ENCODE measurements at places on chromosomes 3 and 15.

GRCh38 chr3:182104881-182105280, 393.2 kb downstream of the SOX2 start:
- DNase-seq = no peak

- DNase-seq = no peak
Measured at GRCh38 chr3:147836330-147836729, 427.2 kb downstream of the ZIC1 start.

DNA sequence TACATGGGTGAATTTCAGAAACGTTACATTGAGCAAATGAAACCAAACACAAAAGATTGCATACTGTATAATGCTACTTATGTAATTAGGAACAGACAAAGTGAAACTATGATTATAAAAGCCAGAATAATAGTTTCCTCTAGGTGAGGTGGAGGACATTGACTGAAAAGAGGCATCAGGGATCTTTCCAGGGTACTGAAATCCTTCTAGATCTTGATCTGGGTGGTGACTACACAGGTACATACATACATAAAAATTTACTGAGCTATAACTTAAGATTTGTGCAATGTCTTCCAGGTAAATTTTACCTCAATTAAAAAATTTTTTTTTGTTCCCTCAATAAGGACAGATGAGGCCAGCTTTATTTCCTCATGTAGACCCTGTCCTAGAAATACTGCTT, 665.6 kb upstream of the UBE2E2 start:
- DNase-seq = no peak

DNA sequence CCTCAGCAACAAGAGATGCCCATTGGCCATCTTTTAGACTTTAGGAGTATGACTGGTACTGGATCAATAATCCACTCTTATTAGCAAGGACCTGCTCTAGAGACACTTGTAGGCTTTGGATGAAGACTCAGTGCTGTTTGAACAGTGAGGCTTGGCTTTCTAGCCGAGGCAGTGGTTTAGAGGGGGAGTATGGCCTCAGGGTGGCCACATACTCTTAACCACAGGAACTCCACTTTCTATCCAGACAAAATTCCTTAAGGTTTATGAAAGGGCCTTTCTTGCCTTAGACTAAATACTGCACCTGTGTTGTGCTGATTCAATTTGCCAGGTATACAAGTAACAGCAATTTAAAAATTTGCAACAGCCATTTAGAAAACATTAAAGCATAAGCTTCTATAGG, 1046.3 kb downstream of the DIPK2A start:
- no peak for DNase-seq

DNA sequence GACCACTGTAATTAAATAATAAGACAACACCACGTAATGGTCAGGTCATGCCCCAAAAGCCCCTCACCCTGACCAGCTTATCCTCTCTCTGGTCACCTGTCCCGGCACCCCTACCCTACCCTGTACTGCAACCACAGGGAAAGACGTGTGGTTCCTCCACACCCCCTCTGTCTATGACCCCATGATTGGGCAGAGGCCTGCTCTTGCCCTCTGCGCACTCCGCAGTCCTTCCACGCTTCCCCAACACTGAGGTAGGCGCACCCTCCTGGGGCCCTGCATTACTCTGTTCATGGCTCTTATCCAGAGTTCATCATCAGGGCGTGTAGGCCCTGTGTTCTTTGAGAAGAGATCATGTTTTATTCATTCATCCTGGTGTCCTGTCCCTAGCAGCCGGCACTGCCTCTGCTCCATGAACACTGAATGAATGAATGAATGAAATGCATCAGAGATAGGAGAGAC, 33.8 kb downstream of the MGLL start:
- DNase-seq = no peak

DNA sequence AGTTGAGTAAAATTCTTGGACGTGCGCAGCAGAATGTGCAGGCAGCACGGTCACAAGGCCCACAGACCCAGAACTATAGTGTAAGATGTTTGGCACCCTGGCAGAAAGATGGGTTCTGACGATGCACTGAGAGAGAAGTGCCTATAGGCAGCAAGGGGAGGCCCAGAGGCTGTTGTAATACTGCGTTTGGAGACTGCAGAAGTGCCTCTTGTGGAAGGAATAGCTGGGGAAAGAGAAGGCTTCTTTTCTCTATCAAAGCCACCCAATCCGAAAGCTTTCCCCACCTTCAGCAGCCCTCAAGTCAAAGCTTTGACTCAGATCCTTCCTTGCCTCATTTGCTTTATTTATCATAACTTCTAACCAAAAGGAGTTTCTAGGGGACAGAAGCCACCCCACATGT, 5.2 kb upstream of the SIN3A start:
- no peak for DNase-seq

DNA sequence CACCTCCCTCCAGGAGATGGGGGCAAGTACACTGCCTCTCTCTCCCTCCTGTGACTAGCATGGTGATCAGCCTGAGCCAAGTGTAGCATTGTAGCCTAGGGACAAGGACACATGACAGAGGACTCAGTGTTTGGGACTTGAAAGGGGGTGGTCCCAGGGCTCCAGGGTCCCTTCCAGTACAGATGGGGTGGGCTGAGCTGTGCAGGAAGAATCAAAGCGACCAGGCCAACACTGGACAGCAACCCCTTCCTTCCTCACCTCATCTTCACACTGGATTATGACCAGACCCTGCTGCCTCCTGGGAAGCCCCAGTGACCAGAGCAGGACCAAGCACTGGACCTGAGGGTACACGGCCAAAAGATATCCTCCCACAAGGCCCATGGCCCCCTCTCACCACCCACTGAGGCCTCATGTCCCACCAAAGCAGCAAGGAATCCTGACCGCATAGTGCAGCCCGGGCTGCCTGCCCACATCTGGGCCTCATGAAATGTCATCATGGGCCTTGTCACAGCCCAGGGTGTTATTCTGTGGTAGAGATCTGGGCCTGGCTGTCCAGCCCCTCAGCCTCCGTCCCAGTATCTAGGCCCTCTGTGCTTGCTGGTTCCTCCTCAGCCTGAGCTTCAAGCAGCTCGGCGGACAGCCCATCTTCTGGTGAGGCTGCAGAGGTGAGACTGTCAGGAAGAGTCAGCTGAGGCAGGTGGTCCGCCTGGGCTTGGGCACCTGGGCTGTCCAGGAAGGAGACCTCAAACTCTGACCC, 9.5 kb downstream of the GORASP1 start:
- no peak for DNase-seq

DNA sequence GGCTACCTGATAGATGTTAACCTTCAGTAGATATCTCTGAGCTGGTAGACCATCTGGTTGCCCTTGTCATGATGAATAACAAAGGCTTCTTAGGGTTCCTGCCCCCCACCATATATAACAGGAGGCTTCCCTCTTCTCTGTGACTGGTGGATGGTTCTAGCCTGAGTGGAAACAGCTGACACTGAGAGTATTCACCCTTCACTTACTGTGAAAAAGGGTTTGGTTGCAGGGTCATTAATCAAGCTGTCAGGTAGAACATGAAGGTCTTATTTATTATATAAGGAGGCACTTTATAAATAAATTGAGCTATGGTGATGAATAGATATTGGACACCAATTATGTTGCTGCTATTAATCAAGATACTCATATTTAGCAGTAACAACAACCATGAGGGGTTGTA, 58.6 kb downstream of the CACNA2D3 start:
- DNase-seq = no peak

DNA sequence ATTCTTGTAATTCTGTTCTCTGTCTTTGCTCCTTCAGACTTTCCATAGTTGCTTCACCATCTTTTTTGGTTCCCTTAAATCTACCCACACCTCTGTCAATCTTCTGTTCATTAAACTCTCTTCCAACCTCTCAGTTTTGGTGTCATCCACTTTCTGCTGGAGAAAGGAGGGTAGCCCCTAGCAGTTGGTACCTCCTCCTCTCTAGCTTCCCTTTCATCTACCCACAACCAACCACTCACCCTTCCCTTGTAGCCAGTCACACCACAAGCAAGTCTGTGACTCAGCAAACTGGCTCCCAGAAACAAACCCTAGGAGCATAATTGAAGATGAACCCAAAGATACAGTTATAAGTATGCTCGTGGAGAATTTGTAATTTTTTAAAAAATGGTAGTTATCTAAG, 318.6 kb downstream of the FHIT start:
- DNase-seq = peak; percentile 3

DNA sequence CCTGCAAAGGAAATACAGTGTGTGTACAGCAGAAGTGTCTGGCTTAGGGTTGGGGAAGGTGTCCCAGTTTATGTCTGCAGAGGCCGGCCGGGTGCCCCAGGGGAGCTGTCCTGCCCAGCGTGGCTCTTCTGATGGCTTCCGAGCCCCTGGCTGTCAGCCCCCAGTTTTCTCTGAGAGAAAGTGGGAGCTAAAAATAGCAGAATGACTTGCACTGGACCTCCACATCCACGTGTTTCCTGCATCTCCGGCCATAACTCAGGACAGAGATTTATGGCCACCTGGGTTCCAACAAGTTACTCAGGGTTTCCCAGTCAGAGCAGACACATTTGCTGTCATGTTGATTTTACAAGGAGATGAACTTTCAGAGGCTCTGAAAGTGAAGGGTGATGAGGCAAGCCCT, 192.0 kb downstream of the ATP10A start:
- DNase-seq = no peak

DNA sequence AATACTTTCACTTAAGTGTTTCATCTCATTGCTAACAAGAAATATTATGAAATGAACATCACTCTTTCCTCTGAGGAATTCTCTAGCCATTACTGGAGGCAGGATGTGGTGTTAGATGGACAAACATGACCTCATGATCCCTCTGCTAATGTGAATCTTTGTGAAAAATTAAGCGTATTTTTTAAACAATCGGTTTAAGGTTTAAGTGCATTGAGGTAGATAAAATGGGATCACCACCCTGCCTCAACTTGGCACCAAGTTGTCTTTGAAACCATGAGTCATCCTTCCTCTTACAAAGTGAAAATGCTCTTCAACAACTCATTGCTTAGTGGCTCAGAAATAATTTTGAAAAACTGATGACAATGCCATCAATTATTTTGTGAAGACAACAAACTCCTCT, 76.0 kb upstream of the DCBLD2 start:
- no peak for DNase-seq

DNA sequence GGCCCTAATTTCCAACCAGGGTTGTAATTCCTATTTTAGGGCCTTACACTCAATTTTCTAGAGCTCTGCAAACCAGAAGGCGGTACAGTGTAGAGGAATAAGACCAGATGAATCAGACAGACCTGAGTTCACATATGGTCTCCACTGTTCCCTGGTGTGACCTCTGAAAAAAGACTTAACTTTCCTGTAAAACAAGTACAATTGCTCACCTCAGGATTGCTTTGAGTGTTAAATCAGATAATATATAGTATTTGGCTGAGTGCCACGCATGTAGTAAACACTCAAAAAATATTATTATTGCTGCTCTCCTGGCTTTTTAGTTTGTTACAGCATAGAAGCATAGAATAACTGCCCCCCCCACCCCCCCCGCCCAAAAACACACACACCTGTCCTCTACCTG, 51.0 kb upstream of the STT3B start:
- no peak for DNase-seq

GRCh38 chr15:42385980-42386700, 26.8 kb downstream of the CAPN3 start:
- no peak for DNase-seq

DNA sequence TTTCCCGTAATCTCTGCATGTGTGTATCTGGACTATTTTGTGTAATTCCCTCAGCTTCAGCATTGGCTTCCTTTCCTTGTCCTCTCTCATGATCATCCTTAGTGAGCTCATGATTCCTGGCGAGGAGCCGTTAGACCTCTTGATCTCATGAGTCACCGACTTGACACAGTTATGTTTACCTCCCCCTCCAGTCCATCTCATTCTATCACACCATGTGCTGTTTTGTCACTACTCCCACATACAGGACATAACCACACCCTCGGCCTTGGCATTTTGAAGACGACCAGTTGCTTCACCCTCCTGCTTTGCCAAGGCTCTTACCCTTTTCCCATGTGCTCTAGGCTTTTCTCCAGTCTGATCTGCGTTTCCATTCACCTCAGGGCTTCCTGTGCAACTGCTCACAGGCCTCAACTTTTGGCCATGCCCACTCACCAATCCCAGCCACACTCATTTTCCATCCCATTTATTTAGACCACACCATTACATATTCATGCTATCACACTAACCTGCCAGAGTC, 41.5 kb downstream of the CP start:
- no peak for DNase-seq

DNA sequence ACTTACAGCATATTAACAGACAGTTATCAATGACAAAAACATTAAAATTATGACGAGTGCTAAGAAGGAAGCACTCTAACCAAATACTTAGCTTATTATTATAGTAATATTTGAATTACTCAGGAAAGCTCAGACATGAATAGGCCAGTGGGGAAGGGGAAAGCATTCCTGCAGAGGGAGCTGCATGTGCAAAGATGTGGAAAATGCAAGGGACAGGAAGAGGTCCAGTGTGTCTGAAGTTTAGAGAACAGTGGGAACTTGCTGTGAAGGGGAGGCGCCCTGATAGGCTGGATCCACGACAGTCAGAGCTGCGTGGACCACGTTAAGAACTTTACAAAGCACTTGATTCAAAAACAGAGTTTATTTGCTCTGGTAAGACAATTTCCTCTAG, 1.2 kb upstream of the SPICE1 start:
- no peak for DNase-seq

DNA sequence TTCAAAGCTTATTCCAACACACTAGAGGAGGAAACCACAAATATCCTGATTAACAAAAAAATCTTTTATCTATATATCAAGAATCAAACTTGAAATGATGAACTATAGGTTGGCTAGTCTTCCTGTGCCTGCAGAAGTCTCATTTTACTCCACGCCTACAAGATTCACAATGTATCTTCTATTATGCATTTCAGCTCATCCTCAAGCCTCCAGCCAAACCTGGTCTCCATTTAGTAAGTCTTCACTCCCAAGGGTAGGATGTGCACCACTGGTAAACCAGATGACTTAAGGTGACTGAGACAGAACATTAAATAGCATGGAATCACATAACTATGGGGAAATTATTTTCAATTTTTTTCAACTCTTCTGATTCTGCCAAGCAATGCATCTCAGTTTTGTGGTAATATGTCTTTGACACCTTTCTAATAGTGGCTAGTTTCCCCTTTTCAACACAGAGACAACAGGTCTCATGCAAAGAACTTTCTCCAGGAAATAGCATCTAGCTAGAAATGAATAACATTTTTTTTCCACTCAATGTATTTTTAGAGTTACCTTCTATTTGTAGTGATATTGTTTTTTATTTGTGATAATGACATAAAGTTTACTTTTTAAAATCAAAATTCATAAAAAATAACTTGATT, 166.9 kb downstream of the TNIK start:
- no peak for DNase-seq
